ENCODE measurements at places on chromosomes 5 and 9.

- DNase-seq, result no peak
Measured at GRCh38 chr9:35908504-35909125, 675 bp upstream of the SPAAR start.

DNA sequence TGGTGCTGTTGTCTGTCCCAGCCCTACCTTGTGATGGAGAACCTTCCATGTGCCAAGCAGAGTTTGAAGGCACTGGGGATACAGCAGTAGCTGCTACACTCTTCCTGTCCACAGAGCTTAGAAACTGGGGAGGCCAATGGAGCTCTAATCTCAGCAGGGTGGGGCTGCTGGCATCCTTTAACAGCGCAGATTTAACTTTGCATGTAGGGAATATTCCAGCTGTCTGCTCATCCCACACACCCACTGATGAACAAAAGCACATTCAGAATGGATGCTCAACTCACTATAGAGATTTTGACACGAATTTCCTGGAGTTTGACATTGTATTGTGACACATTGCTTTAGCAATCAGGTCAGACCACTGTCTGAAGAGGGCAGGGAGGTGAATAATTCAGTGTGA, 49.0 kb downstream of the TMEM215 start:
- DNase-seq, result no peak

DNA sequence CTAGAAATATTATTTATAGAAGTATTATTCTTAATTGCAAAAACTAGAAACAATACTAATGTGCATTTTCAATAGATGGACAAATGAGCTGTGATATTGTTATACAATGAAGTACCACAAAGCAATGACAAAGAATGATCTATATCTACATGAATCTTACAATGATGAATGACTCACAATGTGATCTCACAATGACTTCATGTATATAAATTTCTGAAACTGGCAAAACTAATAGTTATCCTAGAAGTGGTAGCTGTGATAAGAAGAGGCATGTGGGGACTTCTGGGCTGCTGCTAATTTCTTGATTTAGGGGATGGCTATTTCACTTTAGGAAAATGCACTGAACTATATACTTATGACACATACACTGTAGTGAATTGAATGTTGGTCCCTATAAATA, 396.0 kb upstream of the ZNF608 start:
- DNase-seq, result no peak

- DNase-seq, result peak; percentile 68
Measured at GRCh38 chr9:72363908-72364678, 915 bp downstream of the ZFAND5 start.

- no peak for DNase-seq
Measured at GRCh38 chr9:99222416-99223270, 561 bp downstream of the SEC61B start.

All from nephron progenitor cell (in vitro differentiated cells).